NCI-H345 (cell line): ENCODE measurements at places on chromosomes 2 and 18.

DNA sequence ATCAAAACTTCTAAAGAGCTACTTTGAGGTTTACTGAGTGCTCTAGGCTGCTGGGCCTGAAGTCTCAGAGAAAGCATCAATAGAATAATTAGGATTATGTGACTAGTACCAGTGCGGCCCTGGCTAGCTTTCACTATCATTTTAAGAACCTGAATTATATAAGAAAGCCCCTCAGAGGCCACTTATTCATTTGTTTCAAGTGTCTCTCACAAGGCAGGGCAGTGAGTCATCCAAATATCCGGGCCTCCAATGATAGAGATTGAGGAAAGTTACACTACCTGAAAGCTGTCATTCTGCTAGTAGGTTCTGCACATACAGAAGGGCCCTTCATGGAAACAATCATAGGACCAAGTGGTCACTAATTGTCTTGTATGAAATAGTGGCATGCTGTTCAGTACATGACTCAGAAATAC lies 193.1 kb downstream of the L3MBTL4 start:
- DNase-seq, result no peak

DNA sequence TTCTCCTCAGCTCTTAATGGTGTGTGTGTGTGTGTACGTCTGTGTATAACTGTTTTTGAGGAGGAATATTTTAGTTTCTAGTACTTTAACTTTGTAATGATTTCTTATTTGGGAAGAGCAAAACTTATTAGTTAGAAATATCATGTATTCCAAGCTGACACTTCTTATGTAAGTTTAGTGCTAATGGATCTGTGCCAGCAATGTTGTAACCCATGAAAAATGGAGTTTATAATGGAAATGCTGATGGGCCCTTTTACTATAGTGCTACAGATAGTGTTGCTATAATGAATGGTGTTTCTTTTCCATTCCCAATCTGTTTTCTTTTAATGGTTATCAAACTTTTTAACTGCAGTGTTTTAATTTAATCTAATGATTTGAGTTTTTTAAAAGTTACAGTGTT lies 49.8 kb upstream of the OTX1 start:
- no peak for DNase-seq

GRCh38 chr2:113142290-113142689 lies 14.9 kb downstream of the IL1RN start:
- DNase-seq, result no peak

- no peak for DNase-seq
Observed at GRCh38 chr2:57549642-57550102, 496.9 kb upstream of the VRK2 start.

GRCh38 chr2:240437861-240438809 lies 2.7 kb downstream of the GPC1 start:
- DNase-seq, result peak; percentile 65

DNA sequence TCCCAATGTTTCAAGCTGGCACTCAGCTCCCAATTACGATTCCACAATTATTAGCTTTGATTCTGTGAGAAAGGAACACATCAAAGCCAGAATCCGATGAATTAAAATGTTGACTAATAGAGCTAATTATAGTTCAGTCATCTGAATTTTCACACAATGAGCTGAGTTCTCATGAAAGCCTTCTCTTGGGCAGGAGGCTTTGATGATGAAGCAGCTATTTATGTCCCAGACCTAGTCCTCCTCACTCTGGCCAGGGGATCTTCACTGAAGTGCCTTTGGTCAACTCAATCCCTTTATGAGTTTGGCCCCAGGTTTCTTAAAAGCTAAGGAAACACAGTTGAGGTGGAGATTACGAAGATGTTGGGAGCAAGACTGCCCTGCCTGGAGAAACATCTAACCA lies 74.7 kb upstream of the PPM1B start:
- DNase-seq, result no peak

DNA sequence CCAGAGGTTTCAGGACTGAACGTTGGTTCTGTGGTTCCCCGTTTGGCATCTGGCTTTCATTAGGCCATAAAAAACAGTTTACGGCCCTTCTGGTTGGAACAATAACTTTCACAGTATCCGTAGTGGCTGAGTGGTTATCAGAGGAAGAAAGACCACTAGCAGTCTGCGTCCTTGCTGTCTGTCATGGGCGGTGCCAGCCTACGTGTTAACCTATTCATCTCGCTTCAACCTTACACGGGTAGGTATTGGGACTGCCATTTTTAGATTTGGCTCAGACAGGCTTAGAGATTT lies 42.6 kb upstream of the ROCK2 start:
- DNase-seq, result no peak

DNA sequence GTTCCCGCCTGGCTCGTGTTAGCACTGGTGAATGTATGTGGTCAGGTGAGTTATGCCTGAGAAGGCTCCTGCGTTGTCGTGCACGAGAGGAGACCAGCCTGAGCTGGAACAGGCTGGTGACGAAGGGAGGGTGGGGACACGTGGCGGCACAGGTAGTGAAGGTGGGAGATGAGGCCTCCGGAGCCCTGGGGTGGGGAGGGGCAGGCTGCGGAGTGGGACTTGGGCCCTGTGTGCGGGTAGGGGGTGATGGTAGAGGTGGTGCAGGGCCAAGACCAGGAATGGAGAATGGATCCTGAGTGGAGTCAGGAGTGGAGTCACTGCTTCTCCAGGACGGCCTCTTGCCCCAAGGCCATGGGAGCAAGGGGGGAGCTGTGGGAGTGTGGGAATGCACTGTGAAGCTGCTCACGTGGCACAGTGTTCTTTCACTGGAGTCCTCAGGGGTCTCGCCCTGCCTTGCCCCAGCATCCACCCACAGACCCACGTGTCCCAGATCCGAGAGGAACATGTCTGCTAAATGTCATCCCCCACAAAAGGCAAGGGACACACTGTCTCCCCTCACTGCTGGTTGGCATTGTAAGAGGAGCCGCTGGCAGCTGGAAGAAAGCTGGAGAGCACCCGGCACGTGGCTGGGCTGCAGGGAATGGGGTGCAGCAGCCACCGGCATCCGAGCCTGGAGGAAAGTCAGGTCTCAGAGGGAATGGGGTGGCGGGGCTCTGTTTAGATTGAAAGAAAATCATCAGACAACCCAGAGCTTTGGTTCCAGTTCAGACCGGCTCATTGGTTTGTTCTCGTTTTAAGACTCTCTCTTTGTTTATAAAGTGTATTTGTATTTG lies 63.7 kb downstream of the CYP26B1 start:
- DNase-seq, result no peak

GRCh38 chr2:128425731-128426620 lies 107.3 kb upstream of the HS6ST1 start:
- DNase-seq, result no peak

GRCh38 chr2:78701546-78701945 lies 324.0 kb upstream of the REG3G start:
- no peak for DNase-seq

- DNase-seq, result no peak
Observed at GRCh38 chr2:150051004-150051403, 436.5 kb downstream of the RND3 start.

DNA sequence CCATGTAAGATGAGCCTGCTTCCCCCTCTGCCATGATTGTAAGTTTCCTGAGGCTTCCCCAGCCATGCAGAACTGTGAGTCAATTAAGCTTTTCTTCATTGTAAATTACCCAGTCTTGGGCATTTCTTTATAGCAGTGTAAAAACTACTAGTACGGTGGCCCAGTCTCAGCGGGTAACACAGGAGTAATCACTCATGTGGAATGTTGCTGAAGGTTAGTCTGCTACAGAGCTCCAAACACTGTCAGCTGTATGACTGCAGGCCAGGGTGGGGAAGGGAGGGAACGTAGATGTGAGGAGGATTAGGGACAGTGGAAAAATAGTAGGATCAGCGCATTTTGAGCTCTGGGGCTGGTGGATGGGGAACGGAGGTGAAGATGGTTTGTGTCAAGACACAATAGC lies 711.2 kb upstream of the SOX11 start:
- no peak for DNase-seq
